ENCODE measurements at places on chromosomes 2 and 18. TPM values are rescaled to one million over a fixed set of nuclear protein-coding genes. Genes with fewer than 3 reads are reported as not detected.

- no peaks in the 10 kb centered on the region for H3K36me3 ChIP-seq
- DNase-seq, result no peak
- H3K4me1 ChIP-seq, result peaks cover 7% of the 10 kb centered on the region
- H3K4me3 ChIP-seq, result no peak overlapping the region
- H3K27ac ChIP-seq, result no peak overlapping the region
Observed at GRCh38 chr2:8539743-8540551, 141.9 kb upstream of the ID2 start.

DNA sequence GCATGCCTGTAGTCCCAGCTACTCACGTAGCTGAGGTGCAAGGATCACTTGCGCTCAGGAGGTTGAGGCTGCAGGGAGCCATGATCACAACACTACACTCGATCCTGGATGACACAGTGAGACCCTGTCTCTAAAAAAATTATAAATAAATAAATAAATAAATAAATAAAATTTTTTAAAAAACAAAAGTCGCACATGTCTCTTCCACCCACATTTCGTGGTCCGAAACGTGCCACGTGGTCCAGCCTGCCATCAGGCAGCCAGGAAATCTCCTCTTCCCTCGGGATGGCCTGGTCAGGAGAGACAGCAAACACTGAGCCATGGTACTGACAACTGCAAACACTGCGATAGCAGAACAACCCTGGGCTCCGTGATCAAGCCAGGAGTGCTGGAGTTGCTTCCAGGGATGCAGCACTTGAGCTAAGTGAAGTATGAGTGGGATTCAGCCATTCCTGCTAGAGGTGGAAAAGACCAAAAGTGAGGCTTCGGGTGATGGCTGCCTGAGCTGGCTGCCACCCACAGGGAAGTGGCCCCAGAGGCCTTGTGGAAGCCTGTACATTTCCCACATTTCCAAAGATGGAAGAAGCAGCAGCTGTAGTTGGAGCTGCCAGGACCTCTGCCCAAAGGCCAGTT lies 193.1 kb downstream of the SMAD2 start:
- no peak overlapping the region for H3K4me3 ChIP-seq
- no peaks in the 10 kb centered on the region for H3K4me1 ChIP-seq
- no peak for DNase-seq
- H3K36me3 ChIP-seq, result no peaks in the 10 kb centered on the region
- no peak overlapping the region for H3K27ac ChIP-seq

DNA sequence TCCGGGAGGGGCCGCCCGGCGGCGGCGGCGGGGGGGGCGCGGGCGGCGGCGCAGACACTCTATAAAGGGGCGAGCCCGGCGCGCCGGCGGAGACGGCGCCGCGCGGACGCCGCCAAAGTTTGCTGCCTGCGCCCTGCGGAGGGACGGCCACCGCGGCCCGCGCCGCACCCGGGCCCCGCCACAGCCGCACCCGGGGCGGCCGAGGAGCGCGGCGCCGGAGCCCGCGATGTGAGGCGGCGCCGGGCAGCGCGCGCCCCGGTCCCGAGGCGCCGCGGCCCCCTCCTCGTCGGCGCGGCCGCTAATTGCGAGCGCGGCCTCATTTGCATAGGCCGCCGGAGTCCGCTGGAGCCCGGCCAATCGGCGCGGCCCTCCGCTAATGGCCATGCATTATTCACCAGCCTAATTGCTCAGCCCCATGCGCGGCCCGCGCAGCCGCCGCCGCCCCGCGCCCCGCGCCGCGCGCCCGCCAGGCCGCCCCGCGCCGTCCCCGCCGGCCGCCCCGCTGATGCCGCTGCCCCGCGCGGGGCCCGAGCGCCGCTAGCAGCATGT lies at the start of gene SALL3:
Gene SALL3 (plus strand): TSS at position 89 of the 549 bp plus-strand sequence. CDS start 457 bp downstream, at position 546.
- peaks cover 91% of the 10 kb centered on the region for H3K27me3 ChIP-seq
- no peaks in the 10 kb centered on the region for H3K4me1 ChIP-seq

GRCh38 chr2:85033388-85033787 lies 62.4 kb downstream of the KCMF1 start:
- H3K4me1 ChIP-seq, result no peaks in the 10 kb centered on the region
- no peak for DNase-seq
- H3K36me3 ChIP-seq, result no peaks in the 10 kb centered on the region
- no peaks in the 10 kb centered on the region for H3K27me3 ChIP-seq
- H3K27ac ChIP-seq, result no peak overlapping the region
- no peak overlapping the region for H3K4me3 ChIP-seq

GRCh38 chr2:179550214-179550613 lies 285.6 kb upstream of the SESTD1 start:
- no peak for DNase-seq
- no peaks in the 10 kb centered on the region for H3K27me3 ChIP-seq
- no peaks in the 10 kb centered on the region for H3K4me1 ChIP-seq
- H3K27ac ChIP-seq, result no peak overlapping the region
- H3K4me3 ChIP-seq, result no peak overlapping the region

DNA sequence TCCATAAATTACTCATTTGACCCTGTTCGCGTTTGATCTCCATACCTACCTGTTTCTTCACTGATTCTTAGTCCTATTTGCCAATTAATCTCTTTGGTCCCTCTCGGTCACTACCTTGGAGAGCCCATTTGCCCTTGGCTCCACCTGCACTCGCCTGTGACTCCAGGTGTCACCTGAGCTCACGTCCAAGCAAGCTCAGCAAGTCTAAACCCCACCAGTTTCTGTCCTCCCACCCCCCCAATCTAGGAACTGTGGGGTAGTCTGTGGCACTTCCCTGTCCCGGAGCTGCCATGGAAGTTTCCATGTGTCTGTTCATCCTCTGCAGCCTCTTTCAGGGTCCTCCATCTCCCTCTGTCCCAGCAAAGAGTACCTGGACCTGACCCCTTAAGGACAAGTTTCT lies 68.1 kb upstream of the BCL2L11 start:
- H3K4me1 ChIP-seq, result no peaks in the 10 kb centered on the region
- no peak for DNase-seq
- H3K36me3 ChIP-seq, result no peaks in the 10 kb centered on the region
- no peak overlapping the region for H3K27ac ChIP-seq

Gene NABP1
- total RNA-seq, result 12.6 TPM

GRCh38 chr2:104472076-104472475 lies 381.8 kb upstream of the POU3F3 start:
- H3K27ac ChIP-seq, result no peak overlapping the region
- no peaks in the 10 kb centered on the region for H3K27me3 ChIP-seq
- H3K4me1 ChIP-seq, result no peaks in the 10 kb centered on the region
- DNase-seq, result no peak
- H3K4me3 ChIP-seq, result no peak overlapping the region

Gene NR4A2
- total RNA-seq, result 1.5 TPM

Gene PROM2
- total RNA-seq, result 1.4 TPM

GRCh38 chr2:229401171-229401865 lies 130.2 kb upstream of the PID1 start:
- no peaks in the 10 kb centered on the region for H3K4me1 ChIP-seq
- no peak overlapping the region for H3K4me3 ChIP-seq
- H3K27ac ChIP-seq, result no peak overlapping the region
- no peaks in the 10 kb centered on the region for H3K27me3 ChIP-seq
- DNase-seq, result no peak

Gene ATP5MC3
- total RNA-seq, result 690 TPM

DNA sequence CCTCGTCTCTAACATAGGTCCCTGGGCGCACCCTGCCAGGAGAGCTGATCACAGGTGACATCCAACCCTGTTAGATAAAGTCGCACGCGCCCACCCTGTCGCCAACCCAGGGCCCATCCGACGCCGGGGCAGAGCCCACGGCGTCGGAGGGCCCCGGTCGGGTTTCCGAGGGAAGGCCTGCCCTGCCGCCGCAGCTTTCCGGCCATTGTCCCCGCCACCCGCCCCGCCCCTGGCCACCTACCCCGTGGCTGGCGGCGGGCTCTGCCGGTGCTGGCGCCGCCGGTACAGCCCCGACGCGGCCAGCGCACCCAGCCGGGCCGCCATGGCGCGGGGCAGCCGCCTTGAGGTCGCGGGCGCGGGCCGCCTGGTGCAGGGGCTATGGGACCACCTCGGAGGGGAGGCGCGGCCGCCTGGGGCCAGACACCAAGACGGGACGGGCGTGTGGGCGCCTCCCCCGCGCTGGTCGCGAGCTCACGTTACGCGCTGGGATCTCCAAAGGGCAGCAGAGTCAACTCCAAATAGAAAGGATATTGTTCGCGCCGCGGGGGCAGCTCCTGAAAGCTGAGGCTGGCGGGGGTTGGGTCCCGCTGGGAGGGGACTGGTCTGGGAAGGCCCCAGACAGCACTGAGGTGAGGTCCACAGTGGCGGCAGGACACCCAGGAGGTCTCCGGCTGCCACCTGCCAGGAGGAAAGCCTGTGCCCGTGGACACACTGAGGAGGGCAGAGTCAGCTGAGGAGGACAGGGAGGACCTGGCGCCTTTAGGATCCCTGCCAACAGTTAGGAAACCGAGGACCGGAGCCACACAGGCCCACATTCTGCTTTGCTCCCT lies 11.1 kb downstream of the LIMS2 start:
- peak overlapping the region; percentile 61 for H3K27ac ChIP-seq
- DNase-seq, result no peak
- H3K4me3 ChIP-seq, result peak overlapping the region; percentile 58
- H3K36me3 ChIP-seq, result no peaks in the 10 kb centered on the region
- H3K27me3 ChIP-seq, result no peaks in the 10 kb centered on the region
- peaks cover 6% of the 10 kb centered on the region for H3K4me1 ChIP-seq

DNA sequence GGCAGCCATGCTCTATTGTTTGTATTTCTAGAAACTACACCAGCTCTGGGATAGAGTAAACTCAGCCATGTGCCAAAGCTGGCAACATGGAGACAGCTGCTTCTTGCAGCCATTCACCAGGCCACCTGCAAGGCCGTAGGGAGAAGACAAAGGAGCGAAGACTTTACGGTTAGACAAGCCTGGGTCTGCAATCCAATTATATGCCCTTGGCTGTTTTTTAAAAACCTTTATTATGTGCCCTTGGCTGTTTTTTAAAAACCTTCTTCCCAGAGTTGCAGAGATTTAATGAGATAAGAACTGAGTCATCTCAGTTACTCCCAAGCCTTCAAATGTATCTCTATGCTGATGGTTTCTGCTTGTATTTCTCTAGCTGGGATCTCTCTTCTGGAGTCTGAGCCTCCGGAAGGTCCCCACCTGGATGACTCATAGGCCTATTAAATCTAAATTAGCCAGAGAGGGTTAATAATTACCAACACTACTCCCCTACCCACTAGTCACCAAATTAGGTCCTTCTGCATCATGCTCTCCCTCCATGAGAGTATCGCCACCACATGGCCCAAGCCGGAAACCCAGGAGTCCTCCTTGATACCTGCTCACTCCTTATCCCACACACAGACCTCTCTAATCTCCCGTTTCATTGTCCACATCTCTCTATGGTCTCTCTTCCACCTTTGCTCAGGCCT lies 17.5 kb upstream of the DPP4 start:
- DNase-seq, result no peak
- no peaks in the 10 kb centered on the region for H3K36me3 ChIP-seq
- H3K4me1 ChIP-seq, result no peaks in the 10 kb centered on the region
- no peak overlapping the region for H3K27ac ChIP-seq
- no peak overlapping the region for H3K4me3 ChIP-seq

Gene B3GNT7
- total RNA-seq, result 0.29 TPM

DNA sequence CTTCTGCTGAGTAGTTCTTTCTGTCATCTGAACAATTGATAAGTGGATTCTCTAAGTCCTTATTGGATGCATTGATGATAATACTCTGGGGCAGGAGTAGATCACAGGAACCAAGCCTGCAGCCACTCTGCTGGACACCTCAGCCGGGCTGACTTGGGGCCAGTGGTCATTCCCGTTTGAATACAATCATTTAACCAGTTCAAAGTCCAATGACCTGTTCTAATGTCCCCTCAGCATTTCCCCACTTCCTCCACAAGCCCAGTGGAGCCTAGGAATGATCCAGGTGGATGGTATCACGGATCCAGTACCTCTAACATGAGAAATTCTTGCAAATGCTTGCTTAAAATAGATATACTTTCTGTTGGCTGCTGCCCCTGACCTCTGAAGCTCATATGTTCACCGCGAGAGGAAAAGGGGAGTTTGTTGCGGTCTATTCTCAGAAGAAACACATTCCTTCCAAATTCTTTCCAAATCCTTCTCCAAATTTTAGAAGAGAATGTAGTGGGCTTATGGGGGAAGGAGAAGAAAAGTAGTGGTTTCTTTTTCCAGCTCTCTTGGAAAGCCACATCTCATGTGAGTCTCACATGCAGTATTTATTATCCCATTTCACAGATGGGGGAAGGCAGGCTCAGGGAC lies 170.9 kb downstream of the INHBB start:
- no peaks in the 10 kb centered on the region for H3K4me1 ChIP-seq
- no peak overlapping the region for H3K27ac ChIP-seq
- DNase-seq, result no peak
- no peaks in the 10 kb centered on the region for H3K27me3 ChIP-seq
- H3K4me3 ChIP-seq, result no peak overlapping the region
- no peaks in the 10 kb centered on the region for H3K36me3 ChIP-seq

- H3K4me3 ChIP-seq, result no peak overlapping the region
- DNase-seq, result no peak
- H3K27me3 ChIP-seq, result no peaks in the 10 kb centered on the region
- no peaks in the 10 kb centered on the region for H3K4me1 ChIP-seq
- no peak overlapping the region for H3K27ac ChIP-seq
Observed at GRCh38 chr18:75621818-75622217, 194.3 kb upstream of the SMIM21 start.

DNA sequence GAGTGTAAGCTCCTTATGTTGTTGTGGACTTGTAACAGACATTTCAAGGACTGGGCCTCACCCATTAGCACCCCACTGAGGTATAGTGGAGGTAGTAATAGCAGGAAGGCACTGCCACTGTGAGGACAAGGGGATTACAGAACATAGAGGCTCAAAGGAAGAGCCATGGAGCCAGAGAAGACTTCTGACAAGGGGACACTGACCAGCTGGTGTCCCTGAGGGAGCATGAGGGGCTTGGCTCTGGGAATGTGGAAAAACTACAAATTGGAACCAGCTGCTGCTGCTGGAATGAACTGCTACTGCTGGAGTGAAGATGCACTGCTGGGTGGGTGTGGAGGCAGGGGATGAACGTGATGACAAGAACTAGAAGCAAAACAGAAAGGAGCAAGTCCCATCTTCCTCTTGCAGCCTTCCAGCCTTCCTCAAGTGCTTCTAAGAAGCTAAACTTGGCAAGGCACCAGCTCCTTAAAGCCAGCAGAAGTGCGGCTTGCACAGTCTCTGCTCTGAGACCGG lies 167.3 kb upstream of the NOSTRIN start:
- peak; percentile 21 for DNase-seq
- no peaks in the 10 kb centered on the region for H3K36me3 ChIP-seq
- H3K27ac ChIP-seq, result peak overlapping the region; percentile 19
- no peaks in the 10 kb centered on the region for H3K27me3 ChIP-seq

DNA sequence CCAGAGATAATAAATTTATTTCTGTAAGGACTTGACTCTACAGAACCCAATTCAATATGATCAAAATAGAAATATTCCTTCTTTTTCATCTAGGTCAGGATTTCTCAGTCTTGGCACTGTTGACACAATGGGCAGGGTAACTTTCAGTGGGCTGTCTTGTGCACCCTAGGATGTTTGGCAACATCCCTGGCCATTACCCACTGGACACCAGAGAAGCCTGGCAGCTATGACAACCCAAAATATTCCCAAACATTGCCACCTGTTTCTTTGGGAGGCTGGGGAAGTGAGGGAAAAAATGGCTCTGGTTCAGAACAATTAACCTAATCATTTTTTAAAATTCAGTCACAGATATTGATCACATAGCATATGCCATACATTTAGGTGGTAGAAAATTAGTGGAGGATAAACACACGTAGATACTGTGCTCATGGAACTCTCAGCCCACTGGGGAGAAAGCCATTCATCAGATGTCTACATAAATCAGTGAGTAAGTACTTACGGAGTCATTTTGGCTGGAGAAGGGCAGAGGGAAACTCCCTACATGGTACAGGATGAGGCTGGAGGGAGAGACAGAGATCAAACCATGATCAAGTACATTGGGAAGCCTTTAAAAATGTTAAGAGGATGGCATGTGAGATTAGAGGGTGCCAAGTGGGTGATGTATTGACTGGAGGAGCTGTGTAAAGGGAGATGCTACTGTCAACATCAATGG lies 718 bp upstream of the TNP1 start:
- H3K27me3 ChIP-seq, result no peaks in the 10 kb centered on the region
- no peak for DNase-seq
- H3K4me3 ChIP-seq, result no peak overlapping the region
- no peak overlapping the region for H3K27ac ChIP-seq

All from psoas muscle (tissue), 8 donors.